ENCODE measurements at places on chromosomes 3 and 15. TPM values are rescaled to one million over a fixed set of nuclear protein-coding genes. Genes with fewer than 3 reads are reported as not detected.

The XYLB gene
- total RNA-seq: 38.7 TPM

The KCNMB2 gene
- total RNA-seq: not detected

The SHC4 gene
- 13.8 TPM for total RNA-seq

The POLQ gene
- 0.42 TPM for total RNA-seq

The PIF1 gene
- total RNA-seq: 1.1 TPM

The STRIT1 gene
- total RNA-seq: not detected

The IL5RA gene
- 1.8 TPM for total RNA-seq

The KCNH8 gene
- total RNA-seq: not detected

The EPHA3 gene
- 10.2 TPM for total RNA-seq

DNA sequence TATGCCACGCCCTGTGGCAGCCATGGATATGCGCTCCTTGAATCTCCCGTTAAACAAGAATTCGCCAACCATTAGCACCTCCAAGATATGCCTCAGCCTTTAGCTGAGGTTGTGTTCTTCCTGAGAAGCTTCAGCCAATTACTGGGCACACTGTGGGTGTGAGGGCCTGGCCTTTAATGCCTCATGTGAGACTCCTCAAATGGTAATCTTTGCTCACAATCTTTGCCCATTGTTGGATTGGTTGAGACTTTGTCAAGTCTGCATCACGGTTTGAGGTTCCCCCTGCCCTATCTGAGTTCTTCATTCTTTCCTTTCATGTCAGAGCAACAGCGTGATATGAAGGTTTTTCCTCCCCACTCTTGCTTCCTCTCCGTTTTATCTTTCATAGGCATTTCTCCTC, 108.1 kb upstream of the CCDC54 start:
- DNase-seq: no peak

DNA sequence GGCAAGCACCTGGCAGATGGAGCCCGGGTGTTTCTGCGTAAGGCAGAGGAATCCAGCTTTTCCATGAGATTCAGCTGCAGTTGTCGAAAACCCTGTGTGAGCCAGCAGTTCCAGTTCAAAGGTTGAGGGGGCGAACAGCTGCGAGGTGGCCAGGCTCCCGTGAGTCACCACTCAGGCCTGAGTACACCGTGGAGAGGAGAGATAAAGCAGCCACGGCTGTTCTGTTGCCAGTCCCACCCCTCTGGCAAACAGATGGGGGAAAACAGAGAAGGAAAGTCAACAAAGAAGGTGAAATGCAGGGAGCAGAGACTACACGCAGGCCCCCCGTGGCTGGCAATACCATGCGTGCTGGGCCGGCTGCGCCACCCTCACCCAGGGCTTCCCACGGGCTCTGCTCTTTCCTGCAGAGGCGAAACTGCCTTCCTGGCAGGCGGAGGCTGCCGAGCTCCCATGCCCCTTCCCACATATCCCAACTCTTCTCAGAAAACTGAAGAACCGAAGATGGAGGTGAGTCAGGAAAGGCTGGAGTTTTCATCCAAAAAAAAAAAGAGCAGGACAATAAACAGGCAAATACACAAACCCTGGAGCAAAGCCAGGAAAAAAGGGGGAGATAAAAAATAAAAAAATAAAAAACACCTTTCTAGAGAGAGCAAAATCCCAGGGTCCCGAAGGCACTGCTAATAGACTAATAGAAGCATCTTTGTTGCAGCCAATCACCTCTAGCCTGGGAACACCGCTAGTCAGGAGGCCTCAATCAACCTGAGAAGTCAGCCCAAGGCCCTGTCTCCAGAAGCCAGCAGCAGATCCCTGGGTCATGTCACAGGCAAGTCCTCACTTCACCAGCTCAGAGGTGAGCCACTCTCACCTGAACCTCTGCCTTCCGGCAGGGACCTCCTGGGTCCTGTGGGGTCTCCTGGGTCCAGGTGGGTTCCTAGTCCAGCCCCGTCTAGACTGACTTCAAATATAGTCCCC, 37.7 kb downstream of the FAM174B start:
- DNase-seq: no peak

DNA sequence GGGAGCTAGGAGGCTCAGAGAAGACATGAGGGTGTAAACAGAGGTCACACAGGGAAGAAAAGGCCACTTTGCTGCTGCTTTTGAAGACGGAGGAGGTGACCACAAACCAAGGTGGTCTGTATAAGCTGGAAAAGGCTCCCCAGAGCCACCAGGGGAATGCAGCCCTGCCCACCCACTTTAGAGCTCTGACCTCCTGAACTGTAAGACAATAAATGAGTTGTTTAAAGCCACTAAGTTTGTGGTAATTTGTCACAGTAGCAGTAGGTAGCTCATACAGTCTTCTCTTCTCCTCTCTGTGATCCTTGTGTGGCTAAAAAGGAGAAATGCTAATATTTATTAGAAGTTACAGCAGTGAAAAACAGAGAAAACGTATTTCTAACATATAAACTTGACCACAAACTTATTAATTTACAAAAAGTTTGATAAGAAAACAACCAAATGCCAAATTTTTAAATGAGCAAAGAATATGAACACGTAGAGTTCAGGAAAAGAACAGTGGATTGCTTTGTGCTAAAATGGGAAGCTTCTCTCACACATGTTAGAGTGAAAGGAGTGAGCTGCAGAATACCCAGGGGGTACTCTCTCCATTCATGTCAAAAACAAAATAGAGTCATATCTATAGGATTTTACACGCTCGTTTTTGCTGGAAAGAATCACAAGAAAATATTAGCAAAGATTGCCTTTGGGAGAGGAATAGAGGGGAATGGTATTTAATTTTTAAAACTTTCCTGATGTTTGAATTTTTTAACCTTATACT, 71.0 kb downstream of the NOX5 start:
- no peak for DNase-seq

DNA sequence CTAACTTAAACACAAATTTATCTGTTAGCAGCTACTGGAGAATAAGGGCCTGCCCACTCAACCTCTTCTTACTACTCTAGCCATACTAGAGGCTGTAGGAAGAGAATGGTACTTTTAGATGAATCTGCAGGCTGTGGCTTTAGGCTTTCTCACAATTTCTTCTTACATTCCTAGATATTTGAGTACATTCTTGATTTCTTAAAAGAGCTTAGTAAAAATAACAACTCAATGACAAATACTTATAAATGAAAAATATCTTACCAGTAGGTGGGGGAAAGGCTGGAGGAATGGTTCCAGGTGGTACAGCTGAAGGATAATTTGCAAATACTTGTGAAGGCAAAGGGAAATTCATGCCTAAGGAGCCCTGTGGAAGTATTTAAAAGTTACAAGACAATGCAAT, 92.9 kb upstream of the GK5 start:
- DNase-seq: no peak

DNA sequence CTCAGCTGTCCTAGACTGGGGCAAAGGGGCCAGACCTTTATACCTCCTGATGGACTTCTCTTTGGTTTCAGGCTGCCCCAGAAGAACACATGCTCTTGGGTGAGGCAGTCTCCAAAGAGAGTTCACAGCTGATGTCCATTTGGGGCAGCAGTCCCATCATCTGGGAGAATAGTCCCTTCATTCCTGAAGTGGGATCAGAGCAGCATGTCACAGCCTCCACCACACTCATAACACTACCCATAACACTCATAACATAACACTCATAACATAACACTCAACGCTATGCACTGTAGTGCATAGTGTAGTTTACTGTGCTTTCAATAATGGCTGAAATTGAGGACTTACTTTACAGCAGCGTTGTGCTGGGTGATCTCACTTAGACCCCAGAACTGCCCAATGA, 36.7 kb upstream of the PLCL2 start:
- DNase-seq: no peak

DNA sequence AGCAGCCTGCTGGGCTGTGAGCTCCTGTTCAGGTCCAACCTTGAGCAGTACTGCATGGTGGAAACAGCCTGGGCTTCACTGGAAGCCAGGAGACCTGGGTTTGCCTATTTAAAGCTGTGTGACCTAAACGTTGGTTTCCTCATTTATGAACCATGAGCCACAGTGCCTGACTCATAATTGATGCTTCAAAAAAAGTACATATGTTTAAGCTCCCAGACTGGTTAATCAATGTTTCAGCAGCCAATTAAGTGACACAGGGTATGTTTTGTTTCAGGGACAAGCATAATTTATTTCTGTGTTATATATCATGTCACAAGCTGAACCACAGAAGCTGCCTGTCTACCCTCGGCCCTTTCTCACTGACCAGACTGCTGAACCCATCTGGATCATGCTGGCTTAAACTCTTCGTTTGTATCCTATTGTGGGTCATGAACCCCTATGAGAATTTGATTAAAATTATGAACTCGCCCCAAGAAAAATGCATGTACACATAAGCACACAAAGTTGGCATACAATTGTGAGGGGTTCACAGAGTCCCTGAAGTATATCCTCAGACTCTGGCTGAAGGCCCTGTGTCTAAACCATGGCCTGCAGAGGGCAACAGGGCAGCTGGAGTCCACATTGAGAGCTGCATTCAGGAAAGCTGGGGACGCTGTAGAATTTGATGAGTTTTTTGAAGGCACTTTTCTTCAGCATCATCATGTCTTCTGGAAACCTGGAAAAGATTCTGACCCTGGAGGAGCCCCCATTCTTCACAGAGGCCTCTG, 23.7 kb downstream of the HDC start:
- DNase-seq: no peak

DNA sequence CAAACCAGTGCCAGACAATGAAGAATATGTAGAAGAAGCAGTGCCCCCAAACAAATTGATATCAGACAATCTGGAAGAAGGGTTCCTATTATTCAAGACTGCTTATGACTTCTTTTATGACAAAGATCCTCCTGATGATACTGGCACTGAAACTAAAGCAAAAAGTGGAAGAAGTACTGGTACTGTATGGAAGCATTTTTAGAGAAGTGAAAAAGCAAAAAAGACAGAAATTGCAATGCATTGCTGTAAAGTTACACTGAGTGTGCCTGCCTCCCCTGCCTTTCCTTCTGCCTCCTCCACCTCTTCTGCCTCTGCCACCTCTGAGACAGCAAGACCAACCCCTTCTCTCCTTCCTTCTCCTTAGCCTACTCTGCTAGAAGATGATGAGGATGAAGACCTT, 167.6 kb downstream of the PLCL2 start:
- no peak for DNase-seq

- DNase-seq: no peak
These were observed 12.8 kb downstream of the SENP7 start for GRCh38 chr3:101500208-101500607.

DNA sequence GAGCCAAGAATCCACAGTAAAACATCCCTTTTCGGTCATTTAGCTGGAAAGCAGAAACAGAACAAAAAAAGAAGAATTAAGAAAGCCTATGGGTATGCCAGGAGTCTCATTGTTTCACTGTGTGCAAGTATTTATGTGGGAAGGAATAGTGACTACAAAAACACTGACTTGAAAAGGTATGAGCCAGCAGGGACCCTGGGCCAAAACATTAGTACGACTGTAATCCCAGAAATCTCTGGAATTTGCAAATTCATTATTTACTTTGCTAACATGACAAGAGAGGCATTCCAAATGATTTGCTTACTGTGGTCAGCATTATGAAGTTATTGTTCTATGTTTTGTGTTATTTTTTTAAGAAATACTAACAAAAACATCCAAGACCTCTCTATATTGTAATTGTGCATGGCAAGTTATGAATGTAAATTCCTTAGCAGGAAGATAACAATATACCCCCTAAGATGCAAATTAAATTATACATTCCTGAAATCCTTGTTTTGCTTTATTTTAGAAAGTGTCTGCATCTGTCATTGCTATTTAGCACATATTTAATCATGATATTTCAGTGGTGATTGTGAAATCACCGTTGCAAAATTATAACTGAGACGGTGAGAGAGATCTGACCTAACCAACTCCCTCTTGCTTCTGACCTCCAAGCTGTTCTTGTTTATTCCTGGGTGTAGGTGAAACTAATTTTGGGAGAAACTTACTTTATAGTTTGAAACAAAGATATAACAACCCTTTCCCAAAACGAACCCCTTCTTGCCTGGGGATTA, 299.2 kb downstream of the ZPLD1 start:
- no peak for DNase-seq

- DNase-seq: no peak
These were observed 74.0 kb downstream of the AKAP13 start for GRCh38 chr15:85454403-85454802.

DNA sequence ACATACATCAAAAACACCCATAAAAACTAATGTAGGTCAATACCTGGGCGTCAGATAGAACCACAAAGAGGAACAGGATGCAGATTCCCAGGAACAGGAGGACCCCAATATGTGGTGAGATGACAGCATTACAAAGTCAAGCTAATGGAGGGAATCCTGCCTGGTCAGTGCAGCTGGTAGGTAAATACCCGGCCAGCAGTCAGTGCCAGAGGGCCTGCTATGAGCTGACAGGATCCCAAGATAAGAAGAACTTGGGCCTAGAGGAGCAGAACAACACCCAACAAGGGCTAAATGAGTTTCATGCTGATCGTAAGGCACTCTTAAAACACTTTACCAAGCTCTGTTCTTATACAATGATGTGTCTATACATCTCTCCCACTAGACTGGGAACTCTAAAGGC, 61.2 kb upstream of the KCNMB2 start:
- no peak for DNase-seq

GRCh38 chr15:71806452-71806931, 3.9 kb upstream of the NR2E3 start:
- DNase-seq: no peak

DNA sequence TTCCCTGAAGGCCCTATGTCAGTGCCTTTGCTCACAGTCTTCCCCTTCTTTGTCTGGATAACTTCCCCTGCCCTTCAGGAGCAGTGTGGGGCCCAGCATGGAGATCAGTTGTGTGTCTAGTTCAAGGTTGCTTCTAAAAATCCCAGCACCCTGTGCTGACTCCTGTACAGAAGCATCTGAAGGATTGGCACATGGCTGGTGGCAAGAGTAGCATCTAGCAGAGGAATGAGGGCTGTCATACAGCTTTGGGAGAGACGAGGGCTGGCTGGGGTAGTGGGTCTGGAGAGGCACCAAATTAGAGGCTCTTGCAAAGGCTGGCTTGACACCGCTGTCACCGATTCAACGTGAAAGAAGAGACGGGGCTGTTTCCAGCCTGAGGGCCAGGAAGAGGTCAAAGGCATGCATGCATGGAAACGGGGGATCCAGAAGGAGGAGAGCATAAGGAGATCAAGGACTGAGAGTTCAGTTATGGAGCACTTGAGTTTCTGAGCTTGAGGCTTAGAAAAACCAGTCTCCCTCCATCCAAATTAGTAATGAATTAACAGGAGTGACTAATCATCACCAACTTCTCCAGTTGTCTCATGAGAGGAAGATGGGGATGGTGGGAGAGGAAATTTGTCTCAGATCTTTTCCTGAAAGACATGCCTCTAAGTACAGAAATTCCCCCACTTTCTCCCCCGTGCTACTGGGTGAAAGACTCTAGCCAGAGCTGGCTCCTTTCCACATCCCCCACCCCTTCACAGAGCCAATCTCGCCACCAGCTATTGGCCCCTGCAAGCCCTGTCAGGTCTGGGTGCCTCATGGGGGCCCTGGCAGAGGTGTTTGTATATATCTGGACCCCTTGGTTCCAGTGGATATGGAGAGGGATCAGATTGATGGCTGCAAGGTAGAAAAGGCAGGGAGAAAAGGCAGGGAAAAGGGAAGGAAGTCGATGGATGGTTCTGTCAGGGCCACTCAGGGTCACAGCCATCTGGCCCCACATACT, 45.9 kb downstream of the SLCO2A1 start:
- DNase-seq: no peak

- no peak for DNase-seq
These were observed 280.2 kb downstream of the LSAMP start for GRCh38 chr3:116165135-116165534.

GRCh38 chr3:133461291-133461690, 61.4 kb downstream of the BFSP2 start:
- DNase-seq: no peak

Measured in thoracic aorta (tissue), 2 donors.